ENCODE measurements at places on chromosomes 13 and 19.

GRCh38 chr13:69999875-70000274, 107.8 kb upstream of the ATXN8OS start:
- no peak for DNase-seq

DNA sequence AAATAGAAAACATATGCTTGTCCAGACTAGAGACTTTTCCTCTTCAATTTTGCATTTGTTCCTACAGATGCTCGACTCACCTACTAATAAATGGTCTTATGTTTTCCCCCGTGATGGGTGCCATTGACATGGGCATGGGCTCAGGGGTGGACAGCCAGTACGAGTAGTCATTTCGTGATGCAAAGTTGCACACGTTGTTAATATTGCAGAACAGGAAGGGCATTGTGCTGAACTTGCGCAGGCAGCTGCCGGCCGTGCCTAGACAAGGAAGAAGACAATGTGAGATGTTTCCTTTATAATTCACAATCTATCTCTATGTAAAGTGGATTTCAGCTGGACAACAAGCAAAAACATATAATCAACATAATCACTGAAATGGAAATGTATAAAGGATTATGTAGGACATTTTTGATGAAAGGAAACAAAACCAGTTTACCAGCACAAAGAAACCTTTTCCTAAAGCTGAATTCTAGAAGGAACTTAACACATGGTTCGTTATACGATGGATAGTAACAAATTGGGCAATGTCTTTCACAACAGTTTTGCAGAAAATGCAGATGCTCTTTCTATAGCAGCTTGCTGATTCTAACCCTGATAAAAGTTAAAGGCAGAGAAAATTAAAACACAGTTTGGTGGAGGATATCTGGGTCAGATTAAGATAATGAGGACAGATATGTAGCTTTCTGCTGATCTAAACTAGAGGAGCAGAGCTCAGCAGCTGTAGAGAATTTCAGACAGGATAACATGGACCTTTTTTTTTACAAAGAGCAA, 145.7 kb downstream of the COL4A1 start:
- no peak for DNase-seq

DNA sequence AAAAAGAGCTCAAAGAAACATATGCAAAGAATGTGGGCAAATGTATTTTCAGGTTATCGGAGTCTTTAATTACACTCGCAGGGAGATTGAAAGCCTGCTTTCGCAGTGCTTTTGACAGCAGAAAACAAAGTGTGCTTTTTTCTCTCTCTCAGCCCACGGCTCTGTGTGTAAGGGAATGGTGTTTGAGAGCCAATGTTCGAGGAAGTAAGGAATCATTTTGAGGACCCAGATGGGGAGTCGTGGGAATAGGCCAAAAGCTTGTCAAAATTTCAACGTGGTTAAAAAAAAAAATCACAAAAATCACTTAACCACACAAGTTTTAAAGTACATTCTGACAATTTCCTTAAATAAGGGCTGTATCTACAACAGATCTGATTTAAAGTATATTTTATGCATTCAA, 197.1 kb upstream of the IRS2 start:
- DNase-seq = no peak

DNA sequence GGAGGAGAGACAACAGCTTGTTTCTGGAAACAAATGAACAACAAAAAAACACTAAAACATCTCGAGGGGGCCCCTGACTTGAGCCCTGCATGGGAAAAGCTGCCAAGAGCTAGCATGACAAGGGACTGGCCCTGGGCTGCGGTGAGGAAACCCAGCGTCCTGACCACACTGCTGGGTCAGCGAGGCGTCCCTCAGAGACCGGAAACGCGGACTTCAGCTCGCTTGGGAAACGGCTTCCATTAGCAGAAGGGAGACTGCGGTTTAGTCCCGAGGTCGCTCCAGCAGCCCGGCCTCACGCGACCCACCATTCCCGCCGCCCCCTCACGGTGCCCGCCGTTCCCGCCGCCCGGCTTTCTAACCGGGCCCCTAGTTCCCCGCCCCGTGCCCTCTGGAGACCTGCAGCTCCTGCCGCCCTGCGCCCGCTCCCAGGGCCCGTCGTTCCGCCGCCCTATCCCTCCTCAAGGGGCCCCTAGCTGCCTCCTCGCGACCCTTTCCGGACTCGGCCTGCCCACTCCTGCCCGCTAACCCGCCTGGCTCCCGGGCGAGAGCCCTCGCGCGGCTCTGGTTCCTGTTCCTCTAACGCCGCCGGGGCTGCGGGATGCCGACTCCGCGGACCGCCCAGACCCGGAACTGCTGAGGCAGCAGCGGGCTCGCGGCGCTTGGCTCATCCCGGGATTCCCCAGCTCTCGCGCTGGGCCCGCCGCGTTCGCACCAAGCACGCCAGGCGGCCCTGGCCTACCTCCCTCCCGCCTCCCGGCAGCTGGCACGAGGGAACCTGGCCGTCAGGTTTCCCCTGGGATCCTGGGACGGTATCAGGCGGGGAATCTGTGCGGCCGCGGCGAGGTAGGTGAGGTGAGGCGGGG, at the start of gene CCDC122:
Gene CCDC122, minus strand, starts transcription at position 849 of the 863 bp plus-strand sequence. CDS start 10,364 bp downstream, outside the sequence.
- peak; percentile 25 for DNase-seq

Data from NCI-H2107 (cell line).